ENCODE measurements at places on chromosomes 2 and 18. TPM values are rescaled to one million over a fixed set of nuclear protein-coding genes. Genes with fewer than 3 reads are reported as not detected.

CDH2 gene
- 111 TPM for total RNA-seq

- no peak for DNase-seq
- no peak overlapping the region for H3K27ac ChIP-seq
- no peak overlapping the region for H3K4me3 ChIP-seq
- no peaks in the 10 kb centered on the region for H3K36me3 ChIP-seq
- H3K4me1 ChIP-seq: peaks cover under 1% of the 10 kb centered on the region
Observed at GRCh38 chr2:177192788-177193187, 19.8 kb upstream of the HNRNPA3 start.

DNA sequence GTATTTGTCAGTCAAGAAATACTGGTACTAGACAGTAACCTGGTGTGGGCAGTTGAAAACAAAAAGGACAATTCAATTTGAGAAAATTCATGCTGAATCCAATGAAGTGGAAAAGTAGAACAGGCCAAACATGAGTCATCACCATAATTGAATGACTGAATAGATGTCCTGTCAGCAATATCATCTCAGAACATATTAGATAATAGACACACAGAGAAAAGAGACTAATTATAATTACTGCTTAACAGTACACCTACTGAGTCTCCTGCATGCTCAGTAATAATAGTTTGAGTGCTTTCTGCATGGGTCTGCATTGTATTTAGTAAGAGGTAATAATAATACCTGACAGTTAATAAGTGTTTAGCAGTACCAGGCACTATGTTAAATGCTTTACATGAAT, 138.6 kb upstream of the ZC3H15 start:
- no peaks in the 10 kb centered on the region for H3K36me3 ChIP-seq
- no peak overlapping the region for H3K4me3 ChIP-seq
- no peak overlapping the region for H3K27ac ChIP-seq
- no peaks in the 10 kb centered on the region for H3K4me1 ChIP-seq

DNA sequence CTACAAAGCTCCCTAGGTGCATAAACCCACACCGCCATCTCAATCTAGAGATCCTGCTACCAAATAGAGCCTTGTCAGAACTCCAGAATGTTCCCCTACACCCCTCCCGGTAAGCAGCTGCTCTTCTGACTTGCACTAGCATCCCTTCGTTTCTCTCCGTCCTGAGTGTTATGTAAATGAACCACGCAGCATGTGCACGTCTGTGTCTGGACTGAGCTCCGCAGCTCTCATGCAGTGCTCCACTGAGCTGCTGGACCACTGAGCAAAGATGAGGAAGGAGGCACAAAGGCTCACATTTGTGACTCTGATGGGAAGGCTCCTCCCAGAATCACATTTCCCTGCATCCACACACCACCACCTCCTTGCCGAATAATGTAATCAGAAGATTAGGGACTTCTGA, 203.6 kb downstream of the MYT1L start:
- no peak overlapping the region for H3K4me3 ChIP-seq
- no peak for DNase-seq
- H3K36me3 ChIP-seq: no peaks in the 10 kb centered on the region
- H3K4me1 ChIP-seq: no peaks in the 10 kb centered on the region

DNA sequence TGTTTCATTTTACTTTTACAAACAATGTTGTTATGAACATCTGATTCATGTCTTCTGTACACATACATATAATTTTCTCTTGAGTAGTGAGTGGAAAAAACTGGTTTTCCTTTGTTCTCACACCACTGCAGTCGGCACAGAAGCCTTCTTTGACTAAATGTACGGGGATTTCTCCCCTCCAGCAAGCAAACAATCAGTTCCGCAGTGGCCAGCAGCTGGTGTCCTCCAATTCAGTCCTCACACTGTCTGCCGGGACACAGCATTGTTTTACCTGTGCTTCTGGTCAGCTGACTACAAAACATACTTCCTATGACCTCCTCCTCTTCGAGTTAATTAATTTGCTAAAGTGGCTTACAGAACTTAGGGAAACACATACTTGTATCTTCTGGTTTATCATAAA, 202.8 kb downstream of the WDR7 start:
- no peaks in the 10 kb centered on the region for H3K27me3 ChIP-seq
- H3K4me1 ChIP-seq: no peaks in the 10 kb centered on the region
- H3K4me3 ChIP-seq: no peak overlapping the region
- H3K27ac ChIP-seq: no peak overlapping the region

Measured in IMR-90 (cell line).